ENCODE measurements at places on chromosomes 4 and X.

- no peak for DNase-seq
These were observed 34.5 kb downstream of the UGT2B10 start for GRCh38 chr4:68850293-68850692.

DNA sequence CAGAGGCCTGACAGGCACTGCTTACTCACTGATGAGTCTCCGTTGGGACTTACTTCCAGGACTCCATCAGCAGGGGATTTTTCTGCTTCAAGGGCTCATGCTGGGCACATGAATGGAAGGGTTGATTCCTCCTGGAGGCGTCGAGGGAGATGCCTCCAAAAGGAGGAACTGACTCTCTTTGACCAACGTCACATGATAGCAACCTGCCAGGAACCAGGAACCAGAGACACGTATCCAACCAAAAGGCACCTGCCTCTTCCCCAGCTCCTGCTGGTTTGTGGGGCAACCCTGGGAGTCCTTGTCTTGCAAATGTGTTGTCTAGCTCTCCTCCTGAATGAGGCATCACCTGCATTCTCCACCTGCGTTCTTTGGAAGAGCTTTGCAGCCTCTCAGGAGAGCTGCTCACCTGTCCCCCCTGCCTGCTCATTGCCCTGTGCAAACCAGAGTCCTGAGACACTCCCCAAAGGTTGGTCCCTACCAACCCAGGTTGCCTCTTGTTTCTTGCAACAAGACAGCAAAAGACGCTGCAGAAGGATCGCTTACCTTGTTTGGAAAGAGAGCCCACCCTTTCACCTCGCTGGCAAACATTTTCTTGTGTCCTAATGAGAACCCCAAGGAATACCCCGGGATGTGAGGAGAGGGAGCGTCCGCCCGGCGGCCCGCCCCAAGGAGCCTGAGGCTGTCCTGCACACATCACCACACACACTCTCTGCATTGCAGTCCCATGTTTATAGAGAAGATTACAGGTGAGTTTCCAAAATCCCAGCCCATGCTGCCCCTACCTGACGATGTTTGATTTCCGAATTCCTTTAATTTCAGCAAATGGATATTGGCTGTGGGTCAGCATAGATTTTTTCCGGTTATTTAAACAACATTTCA, 30.5 kb upstream of the SHOX start:
- no peak for DNase-seq

DNA sequence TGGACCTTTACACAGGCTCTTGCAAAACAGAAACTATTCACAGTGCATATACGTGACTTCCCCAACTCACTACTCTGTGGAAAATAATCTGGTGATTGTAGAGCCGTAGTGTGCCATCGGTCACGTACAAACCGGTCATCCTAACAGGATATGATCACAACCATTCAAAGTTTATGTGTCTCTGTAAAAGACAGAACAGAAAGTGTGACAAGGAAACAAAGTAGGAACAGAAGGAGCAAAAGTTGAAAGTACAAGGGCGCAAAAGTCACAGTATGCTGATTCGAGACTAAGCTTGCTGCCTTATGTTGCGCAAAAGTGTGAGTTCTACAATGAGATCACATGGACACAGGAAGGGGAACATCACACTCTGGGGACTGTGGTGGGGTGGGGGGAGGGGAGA, 18.6 kb downstream of the MEPE start:
- DNase-seq = no peak

DNA sequence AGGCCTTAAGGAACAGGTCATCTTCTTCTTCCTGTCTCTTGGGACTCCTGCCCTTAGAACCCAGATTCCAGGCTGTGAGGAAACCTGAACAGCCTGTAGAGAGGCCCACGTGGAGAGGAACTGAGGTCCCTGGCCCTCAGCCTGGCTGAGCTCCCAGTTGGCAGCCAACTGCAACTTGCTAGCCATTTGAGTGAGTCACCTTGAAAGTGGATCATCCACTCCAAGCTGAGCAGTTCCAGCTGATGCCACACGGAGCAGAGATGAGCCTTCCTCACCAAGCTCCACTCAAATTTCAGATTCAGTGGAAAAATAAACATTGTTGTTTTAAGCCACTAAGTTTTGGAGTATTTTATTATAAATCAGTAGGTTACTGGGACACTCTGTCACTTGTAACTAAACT, 392.5 kb downstream of the BCOR start:
- DNase-seq = no peak

GRCh38 chrX:149157976-149158375, 347.1 kb downstream of the IDS start:
- DNase-seq = no peak

DNA sequence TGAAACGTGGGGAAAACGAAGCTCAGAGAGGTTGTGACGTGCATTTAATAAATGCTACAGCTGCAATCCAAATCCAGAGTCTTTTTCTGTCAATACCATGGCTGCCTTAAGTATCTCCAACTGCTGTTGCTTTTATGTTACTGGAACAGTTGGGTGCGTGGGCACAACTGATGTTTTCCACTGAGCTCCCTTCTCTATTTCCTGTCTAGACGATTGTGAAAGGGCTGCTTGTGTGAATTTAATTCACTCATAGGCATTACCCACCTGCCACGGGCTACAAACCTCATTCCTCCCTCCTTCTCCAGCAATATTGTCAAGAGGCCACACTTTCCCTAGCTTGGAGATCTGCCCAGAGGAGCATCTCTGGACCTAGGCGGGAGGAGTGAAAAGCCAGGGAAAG, 526.0 kb downstream of the MID1IP1 start:
- DNase-seq = no peak

DNA sequence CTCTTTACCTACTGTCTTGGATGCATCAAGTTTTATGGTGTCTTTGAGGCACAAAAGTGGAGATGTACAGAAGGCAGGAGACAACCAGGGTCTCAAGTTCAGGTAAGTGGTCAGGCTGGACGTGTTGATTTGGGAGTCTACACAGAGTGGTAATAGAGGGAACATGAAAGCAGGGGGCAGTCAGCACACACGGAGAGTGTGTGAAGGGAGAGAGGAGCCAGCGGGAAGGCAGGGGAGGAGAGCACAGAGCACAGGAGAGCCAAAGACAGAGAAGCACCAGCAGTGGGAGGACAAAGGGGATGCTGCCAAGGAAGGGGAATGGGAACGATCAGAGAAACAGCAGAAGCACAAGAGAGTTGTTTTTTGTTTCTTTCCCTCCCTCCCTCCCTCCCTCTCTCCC, 32.9 kb downstream of the TMEM150C start:
- no peak for DNase-seq

DNA sequence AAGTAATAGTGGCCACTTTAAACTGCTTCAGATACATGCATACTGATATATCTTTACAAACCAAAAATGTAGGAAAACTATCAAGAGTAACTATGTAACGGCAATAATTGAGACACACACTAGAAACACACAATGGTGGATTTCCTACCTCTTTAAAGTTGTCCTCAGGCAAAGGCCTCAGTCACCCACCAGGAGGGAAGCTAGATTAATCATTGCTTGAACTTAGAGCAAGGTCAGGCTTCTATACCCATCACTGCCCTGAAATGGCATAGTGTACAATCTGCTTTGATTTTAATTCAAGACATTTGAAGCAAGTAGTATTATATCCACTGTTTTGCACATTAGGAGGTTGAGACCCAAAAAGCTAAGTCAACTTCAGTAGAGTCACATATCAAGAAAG, 110.9 kb downstream of the AREG start:
- no peak for DNase-seq

- no peak for DNase-seq
These were observed 307.5 kb upstream of the ANXA10 start for GRCh38 chr4:167784826-167785225.

All from omental fat pad (tissue), 4 donors.